ENCODE measurements at places on chromosomes 5 and 9.

DNA sequence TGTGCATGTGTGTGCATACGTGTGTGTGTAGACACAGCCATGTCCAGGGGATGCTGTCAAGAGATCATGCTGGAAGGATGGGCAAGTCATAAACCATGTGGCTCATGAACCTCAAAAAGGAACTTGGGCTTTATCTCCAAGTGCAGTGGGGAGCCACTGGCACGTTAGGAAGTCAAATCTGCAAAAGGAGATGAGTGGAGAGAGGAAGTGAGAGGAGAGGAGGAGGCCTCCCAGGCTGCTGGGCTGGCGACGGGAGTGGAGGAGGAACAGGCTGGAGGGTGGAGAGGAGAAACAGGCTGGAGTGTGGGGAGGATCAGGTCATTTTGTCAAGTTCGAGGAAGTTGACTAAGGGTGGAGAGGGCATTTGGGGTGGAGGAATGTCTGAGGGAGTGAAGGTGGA, 29.2 kb upstream of the TIFAB start:
- DNase-seq: no peak

DNA sequence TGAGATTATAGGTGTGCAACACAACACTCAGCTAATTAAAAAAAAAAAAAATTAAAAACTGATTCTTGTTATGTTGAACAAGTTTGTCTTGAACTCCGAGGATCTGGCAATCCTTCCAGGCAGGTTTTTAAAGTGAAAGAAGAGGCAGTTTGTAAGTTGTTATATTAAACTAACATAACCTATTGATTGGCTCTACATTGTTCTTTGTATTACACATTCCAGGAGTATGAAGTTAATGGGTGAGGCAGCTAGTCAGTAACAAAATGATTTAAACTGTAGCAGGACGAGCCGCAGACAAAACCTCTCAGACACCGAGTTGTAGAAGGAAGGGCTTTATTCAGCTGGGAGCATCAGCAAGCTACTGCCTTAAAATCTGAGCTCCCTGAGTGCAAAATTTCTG, 1953.9 kb upstream of the CDH6 start:
- no peak for DNase-seq

DNA sequence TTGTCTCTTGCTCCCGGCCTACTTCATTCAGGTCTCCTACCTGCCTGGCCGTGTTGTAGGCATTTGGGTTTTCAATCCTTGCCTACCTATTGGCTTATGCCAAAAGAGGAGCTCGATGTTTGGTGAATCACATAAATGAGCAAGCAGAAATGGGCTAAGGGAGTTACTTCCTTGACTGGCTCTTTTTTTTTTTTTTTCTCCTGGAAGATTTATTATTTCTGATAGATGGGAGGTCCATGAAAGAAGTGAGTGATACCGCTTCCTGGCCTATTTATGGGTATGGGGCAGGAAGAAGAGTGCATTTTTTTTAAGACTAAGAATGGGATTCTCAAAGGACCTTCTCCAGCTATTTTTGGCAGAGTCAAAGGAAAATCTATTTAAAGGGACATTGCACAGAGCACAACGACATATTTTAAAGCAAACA, 294.1 kb downstream of the ARHGAP26 start:
- DNase-seq: no peak

- DNase-seq: no peak
Observed at GRCh38 chr9:89419978-89420394, 77.9 kb downstream of the SEMA4D start.

DNA sequence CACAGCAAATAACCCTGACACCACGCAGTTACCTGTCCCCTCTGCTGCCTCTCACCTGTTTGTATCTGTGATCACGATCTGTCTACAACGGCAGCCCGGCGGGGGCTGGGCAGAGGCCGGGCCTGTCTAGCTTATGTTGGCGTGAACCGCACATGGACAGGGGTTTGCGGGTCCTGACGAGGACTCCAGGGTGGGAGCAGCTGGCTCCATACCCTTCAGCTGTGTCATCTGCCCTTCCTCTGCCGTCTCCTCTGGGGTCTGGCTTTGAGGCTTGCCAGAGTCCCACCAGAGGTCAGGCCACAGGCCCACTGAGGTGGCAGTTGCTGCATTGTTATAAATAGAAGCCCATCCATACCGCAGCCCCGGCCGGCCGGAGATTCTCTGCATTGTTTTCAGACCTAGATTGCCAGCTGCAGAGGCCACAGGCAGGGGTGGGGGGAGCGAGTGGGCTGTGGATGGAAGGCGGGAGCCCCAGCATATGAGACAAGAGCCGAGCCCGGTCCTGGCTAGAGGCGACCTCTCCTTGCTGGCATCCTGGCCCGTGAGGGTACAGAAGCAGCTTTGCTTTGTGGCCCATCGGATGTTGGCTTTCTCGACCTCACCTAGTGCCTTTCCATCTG, 37.8 kb downstream of the FAM78A start:
- DNase-seq: no peak

GRCh38 chr9:136328622-136329041, 1.3 kb downstream of the GPSM1 start:
- DNase-seq: no peak

GRCh38 chr5:146107901-146108300, 2.5 kb upstream of the PLAC8L1 start:
- DNase-seq: no peak

DNA sequence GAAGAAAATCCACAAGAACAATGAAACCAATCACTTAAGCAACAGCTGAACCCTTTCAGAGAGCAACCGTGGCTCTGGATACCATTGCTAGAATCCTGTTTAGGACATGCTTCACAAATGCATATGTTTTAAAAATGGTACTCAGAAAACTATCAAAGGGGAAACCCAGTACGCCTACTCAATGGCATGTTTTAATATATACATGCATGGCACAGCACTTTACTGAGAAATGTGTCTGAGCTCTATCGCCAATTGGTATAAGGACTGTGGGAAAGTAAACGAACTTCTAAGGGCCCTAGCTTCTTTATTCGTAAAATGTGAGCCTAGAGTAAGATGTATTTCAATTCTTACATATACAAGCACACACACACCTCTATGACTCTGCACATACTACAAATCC, 72.3 kb downstream of the PTBP3 start:
- no peak for DNase-seq

GRCh38 chr5:130126746-130127145, 222.5 kb downstream of the CHSY3 start:
- DNase-seq: no peak

GRCh38 chr9:126114409-126114760, 212.2 kb upstream of the MVB12B start:
- no peak for DNase-seq
